Activated B cell treated with CpG ODN at 0.5 μM for 24 hours (primary cell): ENCODE measurements at places on chromosomes 2 and 18. TPM values are rescaled to one million over a fixed set of nuclear protein-coding genes. Genes with fewer than 3 reads are reported as not detected.

The RAMP1 gene
- total RNA-seq: 3.9 and 4.4 TPM in 2 replicates

DNA sequence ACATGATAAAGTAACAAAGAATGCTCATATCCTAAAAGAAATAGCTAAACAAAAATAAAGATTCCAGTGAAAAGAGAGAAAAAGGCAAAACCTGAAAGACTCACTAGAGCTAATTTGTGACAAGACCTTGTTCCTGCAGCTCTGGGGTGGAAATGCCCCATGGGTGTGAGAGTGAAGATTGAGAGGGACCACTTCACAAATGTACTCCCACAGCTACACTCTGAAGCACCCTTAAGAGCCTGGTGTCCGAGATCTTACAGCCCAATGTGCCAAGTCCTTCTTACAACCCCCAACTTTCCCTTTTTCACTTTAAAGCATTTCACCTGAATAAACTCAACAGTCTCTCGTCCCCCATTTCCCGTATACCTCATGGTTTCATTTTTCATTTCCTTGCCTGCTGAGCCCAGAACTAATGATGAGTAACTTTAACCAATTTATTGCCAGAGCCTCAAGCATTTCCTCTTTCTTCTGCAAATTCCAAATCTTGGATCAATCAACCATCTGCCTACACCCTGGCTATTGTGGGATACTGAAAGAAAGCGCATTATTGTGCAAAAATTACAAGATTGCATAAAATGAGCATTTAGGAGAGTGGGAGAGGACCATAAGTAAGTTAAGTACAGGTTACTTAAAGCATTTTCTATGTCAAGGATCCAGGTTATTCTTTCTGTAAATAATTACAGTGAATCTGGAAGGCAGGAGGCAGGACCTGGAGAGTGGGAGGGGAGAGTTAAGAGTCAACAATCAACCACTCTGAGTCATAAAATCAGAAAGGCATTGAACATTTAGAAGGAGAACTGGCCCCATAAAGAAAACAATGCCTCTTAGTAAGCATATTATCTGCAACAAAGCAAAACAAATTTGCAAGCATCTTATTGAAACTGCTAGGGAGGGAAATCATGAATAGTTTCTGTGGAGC is 804.4 kb upstream of the CELF4 start:
- no peak for DNase-seq

DNA sequence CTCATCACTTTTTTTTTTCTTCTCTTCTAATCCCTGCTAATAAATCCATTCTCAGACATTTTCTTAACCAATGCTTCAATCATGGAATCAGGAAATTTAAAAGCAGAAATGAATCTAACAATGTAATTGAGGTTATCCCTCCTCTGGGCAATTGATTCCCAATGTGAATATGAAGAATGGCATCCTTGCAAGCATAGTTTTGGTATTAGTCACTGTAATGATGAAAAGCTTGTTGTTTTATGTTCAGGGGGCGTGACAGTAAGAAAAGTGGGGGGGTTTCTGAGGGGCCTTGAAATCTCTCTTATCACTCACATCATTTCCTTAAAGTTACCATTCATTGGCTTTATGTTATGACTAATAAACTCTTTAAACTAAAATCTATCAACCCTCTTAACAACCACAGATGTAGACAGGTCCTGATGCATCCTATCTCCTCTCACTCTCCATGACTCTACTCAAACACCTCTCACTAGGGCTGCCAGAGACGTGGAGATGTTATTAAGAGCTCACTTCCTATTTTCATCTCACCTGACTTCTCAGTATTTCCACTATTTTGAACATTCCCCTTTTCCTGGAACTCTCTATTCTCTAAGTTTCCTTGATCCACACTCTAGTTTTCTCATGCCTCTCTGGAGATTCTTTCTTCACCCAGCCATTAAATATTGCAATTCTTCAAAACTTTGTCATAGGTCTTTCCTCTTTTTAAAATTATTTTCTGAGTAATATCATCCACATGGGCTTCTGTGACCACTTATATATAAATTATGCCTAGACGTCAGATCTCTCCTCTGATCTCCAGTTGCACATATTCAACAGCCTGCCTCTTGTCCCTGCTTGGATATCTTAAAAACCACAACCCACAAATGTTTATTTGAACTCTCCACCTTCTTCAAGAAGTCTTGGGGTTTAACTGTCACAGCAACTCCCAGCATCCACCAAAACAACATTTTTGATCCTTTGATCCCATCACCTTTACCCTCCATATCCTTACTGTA is 332.9 kb downstream of the CDH2 start:
- no peak for DNase-seq

DNA sequence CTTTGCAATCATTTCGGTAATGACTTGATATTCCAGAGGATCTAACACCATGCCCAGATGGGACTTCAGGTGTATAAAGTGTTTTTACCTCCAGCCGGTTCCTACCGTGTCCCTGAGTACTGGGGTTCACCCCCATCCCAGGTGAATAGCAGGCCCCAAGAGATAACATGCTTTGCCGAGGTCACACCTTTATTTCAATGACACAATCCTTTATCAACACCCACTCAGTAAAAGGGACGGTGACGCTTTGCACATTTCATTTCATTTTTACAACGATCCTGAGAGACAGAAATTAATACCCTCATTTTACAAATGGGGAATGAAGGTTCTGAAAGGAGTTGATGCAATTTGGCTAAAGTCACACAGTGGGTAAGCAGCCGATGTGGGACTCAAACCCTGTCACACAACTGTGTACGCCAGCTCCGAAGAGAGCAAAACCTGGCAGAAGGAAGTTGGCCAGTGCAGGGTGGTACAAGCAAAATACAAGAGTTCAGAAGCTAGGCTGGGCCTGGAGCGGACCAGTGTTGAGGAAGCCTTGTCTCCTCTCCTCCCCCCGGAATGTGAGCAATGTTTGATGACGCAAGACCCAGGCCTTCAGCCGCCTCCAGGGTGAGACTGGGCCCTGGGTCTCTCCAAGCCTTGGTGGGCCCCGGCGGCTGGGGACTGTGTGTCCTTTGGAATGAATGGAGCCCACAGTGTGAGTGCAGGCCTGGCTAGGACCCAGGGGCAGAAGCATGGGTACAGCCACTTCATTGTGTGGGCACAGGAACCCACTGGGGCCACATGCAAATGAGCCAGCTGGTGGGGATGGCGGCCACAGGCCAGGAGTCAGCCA is 139.6 kb upstream of the MYCN start:
- DNase-seq: no peak

- no peak for DNase-seq
Measured at GRCh38 chr2:220315098-220315823, 687.8 kb downstream of the SLC4A3 start.

The KCNJ3 gene
- not detected in 2 replicates for total RNA-seq

DNA sequence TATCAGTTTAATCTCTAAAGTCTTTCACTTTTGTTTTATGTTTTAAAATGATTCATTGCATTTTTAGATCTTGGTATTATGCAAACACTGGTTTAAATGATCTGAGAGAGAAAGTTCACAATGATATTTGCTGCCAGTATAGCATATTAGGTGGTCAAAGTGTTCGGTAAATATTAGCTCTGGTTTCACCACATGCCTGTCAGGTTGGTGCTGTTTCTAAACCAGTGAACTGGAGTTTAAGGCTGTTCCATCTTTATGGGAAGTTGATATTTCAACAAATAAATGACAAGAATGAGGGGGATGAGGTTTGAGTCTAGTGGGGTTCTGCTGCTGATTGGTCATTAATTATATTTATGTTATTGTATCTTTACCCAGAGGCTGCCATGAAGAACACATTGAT is 436.4 kb downstream of the DCDC2C start:
- DNase-seq: no peak

The KCNG2 gene
- not detected in 2 replicates for total RNA-seq

DNA sequence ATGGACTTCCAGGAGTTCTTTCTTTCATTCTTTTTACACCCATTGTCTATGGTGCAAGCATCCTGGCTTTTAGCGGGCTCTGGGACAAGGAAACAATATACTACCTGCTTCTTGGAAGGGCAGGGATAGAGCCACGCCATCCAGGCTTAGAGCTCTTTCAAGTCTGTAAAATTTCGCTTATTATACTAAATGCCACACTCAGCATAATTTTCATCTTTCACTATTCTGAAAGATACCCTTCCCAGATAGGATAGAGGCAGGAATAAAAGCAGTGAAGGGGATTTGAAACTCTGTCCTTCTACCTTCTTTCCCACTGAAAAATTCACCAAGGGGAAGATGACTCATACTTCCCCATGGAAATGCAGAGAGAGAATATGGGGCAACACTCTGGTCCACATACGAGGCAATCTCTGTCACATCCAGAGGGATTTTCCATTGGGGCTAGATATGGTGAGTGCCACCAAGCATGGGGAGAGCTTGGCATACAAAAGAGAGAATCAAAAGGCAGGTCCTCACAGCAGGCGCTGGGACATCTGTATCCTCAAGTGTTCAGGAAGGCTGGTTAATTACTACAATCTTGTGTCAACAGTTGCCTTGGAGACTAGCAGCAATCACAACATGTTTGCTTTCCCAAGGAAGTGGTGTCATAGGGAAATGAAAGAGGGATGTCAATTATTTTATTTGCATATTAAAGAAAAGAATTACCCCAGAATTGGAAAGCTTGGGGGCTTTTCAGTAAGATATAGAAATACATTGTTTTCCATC is 127.6 kb downstream of the TDRD15 start:
- DNase-seq: no peak

- no peak for DNase-seq
Measured at GRCh38 chr2:37550190-37550589, 121.3 kb downstream of the CDC42EP3 start.

DNA sequence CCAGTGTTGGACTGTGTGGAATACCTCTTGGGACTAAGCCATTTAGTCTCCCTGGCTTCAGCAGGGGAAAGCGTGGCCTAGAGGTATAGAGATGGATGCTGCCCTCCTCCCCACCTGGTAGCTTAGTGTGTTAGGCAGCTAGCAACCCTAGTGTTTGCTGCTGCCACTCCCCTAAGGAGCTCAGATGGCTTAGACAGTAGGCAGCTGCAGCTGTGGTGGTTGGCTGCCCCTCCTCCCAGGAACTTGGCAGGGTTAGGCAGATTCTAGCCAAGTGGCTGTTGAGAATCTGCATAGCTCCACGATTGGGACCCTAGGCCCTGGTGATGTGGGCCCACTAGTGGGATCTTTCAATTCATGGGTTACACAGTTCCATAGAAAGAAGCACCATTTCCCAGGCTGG is 550.4 kb upstream of the CHAC2 start:
- no peak for DNase-seq

DNA sequence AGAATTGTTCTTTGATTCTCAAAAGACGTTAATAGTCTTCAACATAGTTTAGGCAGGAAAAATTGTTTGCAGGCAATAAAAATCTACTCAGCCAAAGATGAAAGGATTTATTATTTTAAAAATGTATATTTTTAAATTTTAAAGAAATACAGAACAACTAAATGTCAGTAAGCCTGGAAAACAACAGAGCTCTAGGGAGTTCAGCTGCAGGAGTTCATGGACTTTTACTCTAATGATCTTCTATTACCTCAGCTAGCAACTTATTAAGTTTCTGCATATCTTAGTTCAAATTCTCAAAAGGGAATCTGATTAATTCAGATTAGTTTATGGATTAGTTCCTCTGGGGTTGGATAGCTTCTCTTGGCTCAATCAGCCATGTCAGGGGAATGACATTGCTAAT is 17.9 kb upstream of the XIRP2 start:
- DNase-seq: no peak

DNA sequence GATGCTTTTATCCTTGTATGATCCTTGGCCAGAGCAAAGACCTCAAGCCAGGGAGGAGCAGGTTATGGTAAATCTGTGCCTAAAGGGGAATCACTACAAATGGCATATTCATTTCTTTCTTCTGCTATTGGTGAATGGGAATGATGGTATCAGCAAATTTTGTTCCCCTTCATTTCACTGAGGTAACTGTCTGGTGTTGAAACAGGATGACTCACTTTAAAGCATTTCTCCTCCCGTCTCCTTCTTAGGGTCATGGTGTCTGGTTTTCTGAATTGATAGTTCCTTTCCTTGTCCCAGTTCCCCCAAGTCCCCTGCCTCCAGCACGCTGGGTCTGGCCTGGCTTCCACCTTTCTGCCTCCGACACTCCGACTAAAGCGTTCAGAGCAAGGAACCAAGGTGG is 109.2 kb downstream of the MREG start:
- no peak for DNase-seq

- no peak for DNase-seq
Measured at GRCh38 chr2:152028182-152028862, 70.5 kb downstream of the CACNB4 start.

- DNase-seq: no peak
Measured at GRCh38 chr2:1607236-1607920, 136.9 kb downstream of the PXDN start.

The RAB31 gene
- total RNA-seq: 33.0 and 36.0 TPM in 2 replicates

GRCh38 chr2:65863713-65864112 is 431.3 kb upstream of the SPRED2 start:
- no peak for DNase-seq

GRCh38 chr2:108297436-108298141 is 8.9 kb downstream of the SULT1C2 start:
- no peak for DNase-seq

The REG1A gene
- not detected in 2 replicates for total RNA-seq

- DNase-seq: no peak
Measured at GRCh38 chr18:24006712-24007313, 7.7 kb upstream of the TTC39C start.

GRCh38 chr18:21115519-21116411 is 4.2 kb upstream of the ROCK1 start:
- no peak for DNase-seq

GRCh38 chr2:152183401-152184073 is 8.0 kb upstream of the STAM2 start:
- DNase-seq: no peak

DNA sequence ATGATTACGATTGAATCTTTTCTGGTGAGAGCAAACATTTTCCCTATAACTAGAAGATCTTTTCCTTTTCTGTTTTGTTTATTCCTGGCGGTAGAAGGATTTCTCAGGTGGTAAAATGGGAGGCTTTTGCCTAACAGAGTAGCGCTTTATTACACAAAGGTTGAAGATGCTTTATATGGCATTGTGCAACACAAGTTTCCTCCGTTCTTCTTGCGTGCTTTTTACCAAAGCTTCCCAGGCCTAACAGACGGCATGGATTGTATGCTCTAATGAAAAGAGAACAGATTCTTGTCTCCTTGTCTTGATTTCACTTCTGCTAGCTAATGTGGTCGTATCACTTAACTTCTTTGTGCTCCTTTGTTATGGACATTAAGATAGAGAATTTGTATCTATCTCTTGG is 43.8 kb downstream of the MYO1B start:
- no peak for DNase-seq

DNA sequence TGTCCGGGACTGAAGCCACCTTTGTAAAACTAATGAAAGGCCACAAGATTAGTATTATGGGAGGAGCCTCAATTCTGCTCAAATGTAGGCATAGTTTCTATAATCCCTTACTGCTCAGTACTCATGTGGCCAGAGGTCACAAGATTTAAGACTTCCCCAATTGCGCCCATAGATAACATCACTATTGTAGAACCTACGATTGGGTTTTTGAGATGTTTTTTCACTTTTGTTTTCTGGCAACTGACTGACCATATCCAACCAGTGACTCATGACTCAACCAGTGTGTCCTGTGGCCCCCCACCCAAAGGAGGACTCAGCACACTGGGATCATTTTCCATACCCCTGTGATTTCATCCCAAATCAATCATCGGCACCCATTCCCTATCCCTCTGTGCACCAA is 15.2 kb upstream of the TSPYL6 start:
- DNase-seq: no peak

The HDAC4 gene
- total RNA-seq: 30.9 and 31.9 TPM in 2 replicates
